ENCODE measurements at places on chromosomes 12 and 14. TPM values are rescaled to one million over a fixed set of nuclear protein-coding genes. Genes with fewer than 3 reads are reported as not detected.
A peak's percentile ranks its signal among the peaks of the same experiment; 100 is the strongest.

SERPINA10 gene
- total RNA-seq: not detected

AQP5 gene
- total RNA-seq: not detected

SLC25A21 gene
- total RNA-seq: 6.4 TPM

CLEC12A gene
- total RNA-seq: not detected

LTBP2 gene
- total RNA-seq: 0.84 TPM

ACRBP gene
- total RNA-seq: 2.7 TPM

AGAP2 gene
- total RNA-seq: 1.7 TPM

RILPL2 gene
- 1.1 TPM for total RNA-seq

ABCD2 gene
- 0.04 TPM for total RNA-seq

CD69 gene
- total RNA-seq: not detected

FUT8 gene
- 112 TPM for total RNA-seq

SPSB2 gene
- total RNA-seq: 6.6 TPM

SLCO1B1 gene
- not detected for total RNA-seq

APOF gene
- not detected for total RNA-seq

AICDA gene
- not detected for total RNA-seq

MGST1 gene
- 238 TPM for total RNA-seq

GRCh38 chr14:90580377-90581335 is 183.8 kb downstream of the CALM1 start:
- DNase-seq: peak; percentile 31

DNA sequence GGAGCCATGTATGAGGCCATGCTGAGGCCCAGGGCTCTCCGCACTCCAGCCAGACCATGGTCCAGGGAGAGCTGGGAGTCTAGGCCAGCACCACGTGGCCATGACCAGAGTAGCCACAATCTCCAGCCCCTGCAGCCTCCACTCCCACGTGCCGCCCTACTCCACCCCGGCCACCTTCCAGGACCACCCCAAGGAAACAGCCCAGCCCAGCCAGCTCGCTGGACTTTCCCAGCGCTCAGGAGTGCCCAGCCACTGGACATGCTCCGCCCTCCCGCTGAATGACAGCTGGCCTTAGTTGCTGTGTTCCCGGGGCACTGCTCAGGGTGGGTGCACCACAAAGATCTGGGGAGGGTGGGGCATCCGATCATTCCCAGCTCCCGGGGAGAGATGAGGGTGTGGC is 2.1 kb upstream of the C14orf180 start:
- no peak for DNase-seq

- DNase-seq: peak; percentile 26
Measured at GRCh38 chr12:116382686-116383530, 105.4 kb upstream of the MED13L start.

DNA sequence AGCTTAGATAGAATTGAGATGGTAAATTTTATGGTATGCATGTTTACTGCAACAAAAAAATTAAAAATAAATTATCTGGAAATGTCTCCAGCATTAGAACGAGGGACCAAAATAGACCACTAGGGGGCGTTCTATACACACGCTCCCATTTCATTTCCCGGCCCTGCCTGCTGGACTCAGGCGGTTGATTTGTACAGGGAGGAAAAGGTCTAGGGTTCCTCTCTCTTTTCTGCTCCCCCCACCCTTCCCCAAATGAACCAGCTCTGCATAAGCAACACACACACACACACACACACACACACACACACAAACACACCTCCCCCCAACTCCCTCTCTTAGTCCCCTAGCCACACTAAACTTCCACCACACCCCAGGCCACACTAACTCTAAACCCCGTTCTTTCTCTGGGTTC is 7.8 kb upstream of the DTX1 start:
- DNase-seq: peak; percentile 85

GRCh38 chr12:108854451-108855283 is 2.7 kb downstream of the SSH1 start:
- no peak for DNase-seq

DNA sequence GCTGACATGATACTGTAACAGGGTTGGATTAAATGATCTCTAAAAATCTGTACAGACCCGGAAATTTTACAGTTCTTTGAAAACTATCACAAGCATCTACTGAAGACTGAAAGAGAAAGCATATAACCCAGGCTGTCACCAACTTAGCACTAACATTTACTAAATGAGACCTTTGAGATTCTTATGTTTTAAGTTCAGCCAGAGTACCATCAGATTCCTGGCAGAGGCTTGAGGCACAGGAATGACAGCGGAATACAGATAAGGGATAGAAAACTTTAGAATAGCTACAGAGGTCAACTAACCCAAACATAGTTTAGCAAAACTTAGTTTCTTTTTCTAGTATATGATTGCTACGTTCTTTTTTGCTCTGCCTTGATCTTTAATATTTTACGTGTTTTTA is 91.6 kb upstream of the FERMT2 start:
- no peak for DNase-seq

DNA sequence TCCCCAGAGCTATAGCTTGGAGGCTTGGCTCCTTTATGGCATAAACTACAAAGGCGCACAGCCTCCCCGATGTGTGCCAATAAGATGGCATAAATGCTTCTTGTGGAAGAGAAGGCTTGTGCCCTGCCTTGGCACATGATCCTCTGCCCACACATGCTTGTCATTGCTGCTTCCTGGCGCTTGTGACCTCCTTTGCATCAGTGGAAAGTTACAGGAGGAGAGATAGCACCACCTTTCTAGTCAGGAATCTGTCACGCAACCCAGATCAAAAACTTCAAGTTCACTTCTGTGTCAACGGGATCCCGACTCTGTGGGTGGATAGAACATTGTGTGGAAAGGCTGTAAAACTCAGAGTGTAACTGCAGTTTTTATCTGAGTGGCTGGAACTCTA is 183.8 kb upstream of the HIF1A start:
- DNase-seq: no peak

DNA sequence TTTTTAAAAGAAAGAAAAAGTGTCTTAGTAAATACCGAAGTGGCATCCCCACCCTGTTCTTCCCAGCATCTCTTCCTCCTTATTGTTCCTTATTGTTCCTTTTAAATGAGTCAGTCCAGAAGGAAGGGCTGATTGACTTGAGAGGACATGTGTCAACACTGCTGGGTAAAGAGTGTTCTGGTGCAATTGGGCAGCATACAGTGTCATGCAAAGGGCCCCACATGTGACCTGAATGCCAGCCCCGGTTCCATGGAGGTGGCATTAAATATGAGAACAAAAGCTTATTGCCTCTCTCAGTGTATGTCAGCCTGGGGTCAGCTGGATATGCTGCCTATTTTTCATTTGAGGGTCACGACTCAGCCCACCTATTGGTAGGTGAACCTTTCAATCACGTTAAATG is 58.9 kb upstream of the RIC8B start:
- no peak for DNase-seq

DNA sequence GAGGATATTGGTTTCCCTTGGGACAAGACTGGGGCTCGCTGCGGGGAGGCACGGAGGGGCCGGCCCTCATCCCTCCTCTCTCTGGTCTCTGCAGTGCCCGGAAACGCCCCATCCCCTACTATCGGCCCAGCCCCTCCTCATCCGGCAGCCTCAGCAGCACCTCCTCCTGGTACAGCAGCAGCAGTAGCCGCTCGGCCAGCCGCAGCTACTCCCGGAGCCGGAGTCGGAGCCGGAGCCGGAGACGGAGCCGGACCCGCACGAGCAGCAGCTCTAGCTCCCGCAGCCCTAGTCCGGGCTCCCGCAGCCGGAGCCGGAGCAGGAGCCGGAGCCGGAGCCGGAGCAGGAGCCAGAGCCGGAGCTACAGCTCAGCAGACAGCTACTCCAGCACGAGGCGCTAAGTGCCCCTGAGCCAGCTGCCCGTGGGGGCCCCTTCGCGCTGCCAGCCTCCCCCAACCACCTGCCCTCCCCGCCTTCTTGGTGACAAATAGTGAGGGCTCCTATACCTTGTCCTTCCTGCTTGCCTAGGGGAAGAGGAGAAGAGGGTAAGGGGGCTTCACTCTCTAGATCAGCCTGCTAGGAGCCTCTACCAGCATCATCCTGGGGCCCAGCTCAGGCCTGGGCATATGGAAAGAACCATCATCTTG is 22.2 kb upstream of the HSPB8 start:
- DNase-seq: peak; percentile 52

DNA sequence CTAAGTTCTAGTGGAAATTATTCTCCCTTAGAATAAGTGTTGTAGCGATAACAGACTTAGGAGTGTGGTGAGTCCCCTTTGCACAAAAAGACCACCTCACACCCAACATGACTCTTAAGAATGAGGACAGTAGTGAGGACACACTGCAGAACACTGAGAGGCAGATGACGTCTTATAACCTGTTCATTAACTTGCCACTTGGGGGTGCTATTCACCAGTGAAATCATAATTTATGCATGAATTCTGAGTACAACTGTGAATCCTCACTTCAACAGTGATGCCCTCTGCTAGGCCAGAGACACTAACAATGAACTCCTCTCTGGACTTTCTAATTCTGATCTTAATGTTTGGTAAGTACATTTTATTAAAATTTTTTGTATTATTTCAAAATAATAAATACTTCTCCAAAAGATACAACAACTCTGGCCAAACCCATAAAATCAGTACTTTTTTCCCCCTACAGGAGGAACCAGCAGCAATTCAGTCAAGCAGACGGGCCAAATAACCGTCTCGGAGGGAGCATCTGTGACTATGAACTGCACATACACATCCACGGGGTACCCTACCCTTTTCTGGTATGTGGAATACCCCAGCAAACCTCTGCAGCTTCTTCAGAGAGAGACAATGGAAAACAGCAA is 274.7 kb downstream of the DAD1 start:
- peak; percentile 76 for DNase-seq

- DNase-seq: no peak
Measured at GRCh38 chr14:104593710-104594136, 10.8 kb downstream of the TMEM179 start.

DNA sequence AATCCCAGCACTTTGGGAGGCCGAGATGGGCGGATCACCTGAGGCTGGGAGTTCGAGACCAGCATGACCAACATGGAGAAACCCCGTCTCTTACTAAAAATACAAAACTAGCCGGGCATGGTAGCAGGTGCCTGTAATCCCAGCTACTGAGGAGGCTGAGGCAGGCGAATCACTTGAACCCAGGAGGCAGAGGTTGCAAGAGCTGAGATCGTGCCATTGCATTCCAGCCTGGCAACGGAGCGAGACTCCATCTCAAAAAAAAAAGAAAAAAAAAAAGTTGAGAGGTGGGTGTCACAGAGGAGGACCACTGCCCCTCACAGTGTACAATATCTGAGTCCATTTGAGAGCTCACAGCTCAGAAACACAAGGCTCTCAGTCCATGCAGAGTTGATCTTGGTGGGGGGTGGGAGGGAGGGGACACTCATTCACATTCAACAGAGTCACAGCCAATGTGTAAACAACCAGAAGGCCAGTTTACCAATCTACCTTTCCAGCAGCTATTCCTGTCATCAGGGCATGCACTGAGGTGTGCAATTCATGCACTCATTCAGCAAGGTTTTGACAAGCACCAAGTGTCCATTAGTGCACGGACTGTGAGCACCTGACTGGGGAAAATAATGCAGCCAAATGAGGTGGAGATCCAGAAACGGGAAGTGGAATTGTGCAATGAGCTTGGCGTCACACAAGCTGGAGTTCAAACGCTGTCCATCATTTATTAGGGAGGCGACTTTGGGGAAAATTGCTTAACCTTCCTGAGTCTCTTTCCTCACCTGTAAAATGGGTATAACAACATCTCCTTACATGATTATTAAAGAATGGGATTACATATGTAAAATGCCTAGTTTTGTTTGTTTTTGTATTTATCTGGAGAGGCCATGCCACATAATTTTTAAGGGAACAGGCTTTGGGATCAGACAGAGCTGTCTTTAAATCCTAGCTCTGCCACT is 4.4 kb upstream of the EIF5 start:
- no peak for DNase-seq

GRCh38 chr12:92802906-92803305 is 100.1 kb downstream of the PLEKHG7 start:
- no peak for DNase-seq

GRCh38 chr12:63929426-63929825 is 84.9 kb downstream of the SRGAP1 start:
- DNase-seq: no peak

DNA sequence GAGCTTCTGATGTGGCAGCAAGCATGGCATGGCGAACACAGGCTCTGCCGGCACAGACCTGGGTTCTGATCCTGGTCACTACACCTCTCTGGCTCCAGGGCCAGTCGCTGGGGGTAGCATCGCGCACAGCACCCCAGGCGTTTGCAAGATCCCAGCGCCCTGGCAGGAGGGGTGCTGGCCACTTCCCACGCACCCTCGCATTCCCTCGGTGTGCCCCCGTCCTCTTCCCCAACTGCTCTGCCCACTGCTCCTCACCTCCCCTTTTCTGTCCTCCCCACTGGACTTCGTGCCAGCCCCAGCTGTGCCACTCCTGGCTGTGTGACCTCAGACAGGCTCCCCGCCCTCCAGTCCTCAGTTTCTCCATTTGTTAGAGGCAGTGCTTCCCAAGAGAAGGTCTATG is 2.8 kb downstream of the CDK2AP1 start:
- no peak for DNase-seq

GRCh38 chr14:68307790-68308168 is 485.1 kb downstream of the ZFP36L1 start:
- DNase-seq: no peak

DNA sequence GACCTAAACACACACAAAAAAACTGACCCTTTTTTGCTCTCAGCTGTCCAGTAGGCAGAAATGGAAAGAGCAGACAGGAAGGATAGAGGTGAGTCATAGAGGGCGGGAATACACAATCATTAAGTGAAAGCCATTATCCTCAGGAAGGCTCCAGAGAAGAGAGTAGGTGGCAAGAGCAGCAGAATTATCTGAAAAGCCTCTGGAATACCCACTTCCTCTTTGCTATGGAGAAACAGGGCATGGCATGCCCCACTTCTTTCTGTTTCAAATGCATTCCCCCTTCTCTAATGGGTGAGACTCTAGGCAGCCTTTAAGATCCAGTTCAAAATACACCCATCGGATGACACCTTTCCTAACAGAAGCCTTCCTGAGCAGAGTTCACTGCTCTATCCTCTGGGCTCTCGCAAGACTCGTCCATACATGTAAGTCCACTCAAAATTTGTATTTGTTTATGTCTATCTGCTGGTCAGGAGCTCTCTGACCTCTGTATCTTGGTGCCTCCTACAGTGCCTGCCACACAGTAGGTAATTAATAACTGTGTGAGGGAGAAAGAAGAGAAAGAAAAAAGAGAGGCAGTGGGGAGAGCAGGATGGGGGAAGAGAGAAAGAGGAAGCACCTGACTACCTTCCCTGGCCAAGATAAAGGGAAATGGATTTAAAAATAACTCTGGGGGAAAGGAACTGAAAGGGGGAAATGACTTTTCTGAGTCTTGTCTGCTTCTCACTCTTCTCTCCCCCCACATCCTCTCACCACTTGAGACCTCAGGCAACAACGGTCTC is 8.5 kb downstream of the KLHL33 start:
- DNase-seq: no peak
